GM20000 (cell line): ENCODE measurements at places on chromosomes 11 and 22.
A peak's percentile ranks its signal among the peaks of the same experiment; 100 is the strongest.

- peak; percentile 16 for DNase-seq
Measured at GRCh38 chr11:84437071-84437980, 1151.2 kb upstream of the CCDC90B start.

- no peak for DNase-seq
Measured at GRCh38 chr11:119788096-119788883, 59.3 kb upstream of the NECTIN1 start.

- no peak for DNase-seq
Measured at GRCh38 chr22:35498026-35498800, 42.4 kb upstream of the RASD2 start.

DNA sequence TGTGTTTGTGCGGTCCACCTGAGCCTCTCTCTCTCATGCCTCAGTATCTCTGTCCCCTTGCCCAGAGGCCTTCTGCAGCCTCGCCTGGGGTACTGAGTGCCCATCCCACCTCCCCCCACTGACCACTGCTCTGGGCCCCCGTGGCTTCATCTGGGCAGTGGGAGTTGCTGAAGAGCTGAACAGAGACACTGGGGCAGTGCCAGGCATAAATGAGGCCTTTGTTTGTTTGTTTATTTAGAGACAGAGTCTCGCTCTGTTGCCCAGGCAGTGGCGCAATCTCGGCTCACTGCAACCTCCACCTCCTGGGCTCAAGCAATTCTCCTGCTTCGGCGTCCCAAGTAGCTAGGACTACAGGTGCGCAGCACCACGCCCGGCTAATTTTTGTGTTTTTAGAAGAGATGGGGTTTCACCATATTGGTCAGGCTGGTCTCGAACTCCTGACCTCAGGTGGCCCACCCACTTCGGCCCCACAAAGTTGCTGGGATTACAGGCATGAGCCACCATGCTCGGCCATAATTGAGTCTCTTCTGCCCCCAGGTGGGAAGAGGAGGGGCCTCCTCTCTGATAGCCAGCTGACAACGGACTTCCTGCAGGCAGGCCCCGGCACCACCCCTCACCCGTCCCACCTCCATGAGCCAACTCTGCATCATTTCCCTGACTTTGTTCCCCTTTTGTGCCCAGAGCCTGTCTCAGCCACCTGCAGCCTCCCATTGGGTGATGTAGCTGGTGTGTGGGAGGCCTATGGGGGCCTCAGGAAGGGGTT, 9.3 kb downstream of the CRYBB3 start:
- no peak for DNase-seq

DNA sequence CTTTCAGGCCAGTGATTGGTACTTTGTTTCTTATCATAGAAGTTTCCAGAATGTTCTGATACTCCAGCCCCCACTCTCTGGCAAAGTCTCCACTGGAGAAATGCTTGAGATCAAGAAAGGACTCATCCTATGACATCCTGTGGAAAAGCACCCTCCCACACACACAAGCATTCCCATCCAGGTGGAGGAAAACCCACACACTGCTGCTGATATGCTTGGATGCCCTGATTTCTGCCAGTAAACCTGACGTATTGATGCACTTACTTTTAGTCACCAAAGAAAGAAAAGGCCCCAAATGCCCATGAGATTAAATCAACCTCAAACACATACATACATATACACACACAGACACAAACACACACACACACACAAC, 9.2 kb upstream of the SLC5A12 start:
- DNase-seq, result no peak

GRCh38 chr11:19895776-19896175, 183.1 kb downstream of the NAV2 start:
- DNase-seq, result no peak

- no peak for DNase-seq
Measured at GRCh38 chr11:95289378-95290101, 58.5 kb upstream of the SESN3 start.

GRCh38 chr22:34113381-34113780, 193.1 kb upstream of the LARGE1 start:
- DNase-seq, result no peak

DNA sequence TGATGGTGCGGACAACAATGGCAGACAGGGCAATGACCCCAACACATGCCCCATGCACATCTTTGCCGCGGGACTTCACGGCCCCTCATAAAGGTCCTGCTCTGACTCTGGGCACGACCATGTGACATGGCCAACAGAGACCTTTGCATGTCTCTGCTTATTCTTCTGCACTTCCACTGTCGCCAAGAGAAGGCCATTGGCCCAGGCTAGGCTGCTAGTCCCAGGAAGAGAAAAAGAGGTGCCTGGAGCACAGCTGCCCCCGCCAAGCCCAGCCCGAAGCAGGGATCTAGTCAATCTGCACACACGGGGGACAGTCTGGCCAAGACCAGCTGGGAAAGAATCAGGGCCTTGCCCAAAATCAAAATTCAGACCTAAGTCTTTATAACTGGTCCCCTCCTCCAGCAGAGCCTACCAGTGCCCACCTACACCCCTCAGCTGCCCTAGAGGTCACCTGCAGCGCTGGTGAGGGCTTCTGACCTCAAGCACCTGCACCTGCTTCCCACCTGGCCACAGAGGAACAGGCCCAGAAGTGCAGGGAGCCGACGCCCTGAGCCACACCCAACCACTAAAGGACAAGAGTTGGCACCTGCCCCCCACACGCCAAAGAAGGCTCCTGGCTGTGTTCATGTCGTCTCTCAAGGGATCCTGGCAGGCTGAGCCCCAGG, 8.1 kb downstream of the SULT4A1 start:
- no peak for DNase-seq
